ENCODE measurements at places on chromosomes 11 and 22.
A peak's percentile ranks its signal among the peaks of the same experiment; 100 is the strongest.

- DNase-seq: no peak
Observed at GRCh38 chr11:32116668-32117067, 25.8 kb downstream of the RCN1 start.

GRCh38 chr11:121460941-121461514, 8.3 kb upstream of the SORL1-AS1 start:
- no peak for DNase-seq

DNA sequence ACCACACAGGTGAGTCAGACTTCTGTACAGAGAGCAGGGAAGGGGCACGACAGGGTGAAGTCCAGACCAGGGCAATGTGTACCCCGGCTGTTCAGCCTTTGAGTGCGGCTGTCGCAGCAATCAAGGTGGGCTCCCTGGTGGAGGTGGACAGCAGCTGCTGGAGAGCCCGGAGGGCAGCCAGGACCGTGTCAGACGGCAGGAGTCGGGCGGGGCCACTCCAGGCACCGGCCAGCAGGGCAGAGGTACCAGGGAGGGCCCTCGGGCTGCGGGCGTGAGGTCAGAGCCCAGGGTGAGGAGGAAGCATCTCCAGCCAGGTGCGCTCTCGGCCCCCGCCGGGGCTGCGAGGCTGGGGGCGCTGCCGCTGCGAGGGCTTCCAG, 802 bp upstream of the PIM3 start:
- DNase-seq: peak; percentile 38

GRCh38 chr11:16596231-16596630, 142.2 kb upstream of the C11orf58 start:
- DNase-seq: no peak

GRCh38 chr11:36868380-36868779, 270.3 kb upstream of the RAG2 start:
- peak; percentile 31 for DNase-seq

- DNase-seq: no peak
Observed at GRCh38 chr11:68532727-68533369, 72.3 kb downstream of the PPP6R3 start.

- DNase-seq: no peak
Observed at GRCh38 chr22:27262361-27262760, 539.2 kb downstream of the MN1 start.

- peak; percentile 55 for DNase-seq
Observed at GRCh38 chr22:19109198-19110063, 12.8 kb downstream of the DGCR2 start.

DNA sequence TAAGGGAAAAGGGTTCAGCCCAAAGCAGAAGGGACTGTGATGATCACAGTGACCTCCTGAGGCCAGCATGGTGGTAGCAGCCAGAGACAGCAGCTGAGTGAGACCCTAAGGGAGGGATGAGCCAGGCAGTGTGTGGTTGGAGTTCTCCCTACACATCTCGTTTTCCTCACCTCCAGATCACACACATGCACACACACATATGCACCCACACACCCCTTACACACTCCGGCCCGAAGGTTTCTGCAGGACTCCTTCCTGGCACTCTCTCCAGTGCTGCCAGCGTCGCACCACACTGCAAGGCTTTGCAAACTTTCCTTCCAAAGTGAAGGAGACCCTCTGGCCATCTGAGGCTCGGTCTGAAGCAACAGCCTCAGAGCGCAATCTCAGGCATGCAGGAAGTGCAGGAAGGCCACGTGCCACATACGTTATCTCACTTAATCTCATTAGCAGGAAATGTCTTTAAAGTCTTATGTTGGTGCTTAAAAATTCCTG, 26.9 kb upstream of the TP53I11 start:
- no peak for DNase-seq

GRCh38 chr11:10019906-10020682, 273.9 kb downstream of the SBF2 start:
- DNase-seq: no peak

DNA sequence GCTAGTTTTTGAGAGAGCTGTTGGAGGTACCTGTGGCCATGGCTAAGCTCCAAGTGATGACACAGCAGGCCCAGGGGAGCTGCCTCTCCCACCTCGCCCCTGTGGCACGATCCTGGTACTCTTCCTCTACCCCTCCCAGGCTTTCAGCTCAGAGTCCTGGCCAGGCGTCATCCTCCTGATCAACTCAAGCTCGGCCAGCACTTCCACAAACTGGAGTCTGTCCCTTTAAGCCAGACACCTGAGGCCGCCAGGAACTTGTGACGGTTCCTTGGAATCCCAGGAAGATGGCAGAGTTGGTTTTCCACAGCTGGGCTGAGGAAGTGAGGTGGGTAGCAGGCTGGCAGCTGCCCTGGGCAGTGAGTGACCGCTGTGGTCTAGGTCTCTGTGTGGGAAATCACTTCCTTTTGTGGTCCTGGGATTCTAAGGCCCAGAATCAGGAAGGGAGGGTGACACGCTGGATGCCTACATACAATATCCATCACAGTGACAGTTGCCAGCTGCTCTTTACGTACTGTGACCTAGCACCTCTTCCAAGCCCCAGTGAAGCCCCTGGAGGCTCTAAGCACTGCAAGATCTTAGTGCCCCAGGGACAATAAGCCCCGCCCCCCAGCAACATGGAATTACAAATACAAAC, 3.2 kb upstream of the CST6 start:
- DNase-seq: peak; percentile 48

- no peak for DNase-seq
Observed at GRCh38 chr22:30252411-30253204, 6.0 kb upstream of the LIF start.

DNA sequence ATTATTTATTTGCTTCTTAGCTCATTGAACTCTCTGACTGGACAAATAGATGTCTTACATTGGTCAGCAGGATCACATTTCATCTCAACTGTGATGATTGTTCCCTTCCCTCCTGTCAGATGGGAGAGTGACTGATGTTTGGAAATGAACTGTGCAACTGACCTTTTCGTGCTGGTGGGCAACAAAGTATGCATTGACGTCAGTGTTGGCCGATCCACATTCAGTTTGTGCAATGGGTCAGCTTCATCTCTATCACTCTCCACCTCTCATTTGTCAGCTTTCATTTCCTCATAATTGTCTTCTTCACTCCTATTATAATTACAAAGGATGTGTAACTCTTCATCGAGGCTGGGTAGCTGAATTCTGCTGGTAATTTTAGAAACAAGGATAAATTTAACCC, 71.3 kb downstream of the PPP2R1B start:
- DNase-seq: no peak

DNA sequence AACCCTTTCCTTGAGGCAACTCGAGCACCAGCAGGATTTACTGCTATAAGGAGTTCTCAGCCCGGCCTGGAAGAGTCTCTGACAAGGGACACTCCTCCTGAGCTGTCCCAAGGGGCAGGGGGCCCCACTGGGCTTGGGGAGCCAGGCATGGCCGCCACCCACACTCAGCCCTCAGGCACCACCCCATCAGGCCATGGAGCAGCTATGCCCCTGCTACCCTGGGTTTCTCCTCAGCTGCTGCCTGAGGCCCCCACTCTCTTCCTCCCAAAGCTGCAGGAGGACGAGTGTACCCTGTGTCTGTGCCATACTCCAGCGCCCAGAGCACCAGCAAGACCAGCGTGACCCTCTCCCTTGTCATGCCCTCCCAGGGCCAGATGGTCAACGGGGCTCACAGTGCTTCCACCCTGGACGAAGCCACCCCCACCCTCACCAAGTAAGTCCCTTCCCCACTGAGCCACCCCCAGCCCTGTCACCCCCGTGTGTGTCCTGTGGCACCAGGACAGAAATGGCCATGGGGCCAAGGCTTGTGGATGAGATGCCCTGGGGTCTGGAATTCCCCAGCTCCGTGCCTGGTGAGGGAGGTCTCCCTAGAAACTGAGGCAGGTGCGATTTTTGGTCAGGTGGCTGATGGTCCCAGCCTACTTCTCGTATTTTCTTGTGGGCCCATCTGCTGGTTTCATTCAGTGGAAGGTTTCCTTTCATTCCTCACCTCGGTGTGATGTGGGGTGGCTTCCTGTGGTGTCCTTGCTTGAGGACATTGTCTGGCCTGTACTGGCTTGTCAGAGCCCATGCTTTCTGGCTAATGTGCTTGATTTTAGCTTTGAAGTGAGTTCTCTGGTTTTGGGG, 28.4 kb downstream of the TAB1 start:
- DNase-seq: no peak

- DNase-seq: no peak
Observed at GRCh38 chr11:83392556-83392955, 106.4 kb upstream of the CCDC90B start.

GRCh38 chr11:84541731-84542340, 1085.3 kb downstream of the DLG2 start:
- DNase-seq: no peak

- DNase-seq: no peak
Observed at GRCh38 chr11:134471716-134472455, 59.8 kb upstream of the B3GAT1 start.

DNA sequence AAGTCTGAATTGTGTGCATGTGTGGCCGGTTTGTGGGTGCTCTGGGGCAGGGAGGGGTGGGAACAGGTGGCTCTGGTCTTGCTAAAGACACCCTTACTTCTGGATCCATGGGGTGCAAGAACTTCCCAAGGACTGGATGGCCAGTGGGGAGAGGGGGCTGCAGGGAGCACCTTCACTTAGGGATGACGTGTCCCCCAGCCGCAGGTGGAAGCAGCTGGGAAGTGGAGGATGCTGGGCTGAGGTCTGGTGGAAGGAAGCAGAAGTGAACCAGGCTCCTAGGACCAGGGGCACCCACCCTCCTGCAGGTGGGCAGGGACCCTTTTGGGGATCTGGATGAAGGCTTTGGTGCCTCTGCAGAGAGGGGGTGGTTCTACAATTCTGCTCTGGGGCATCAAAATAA, 9.9 kb upstream of the MIEF1 start:
- DNase-seq: no peak

GRCh38 chr11:60771879-60772525, 13.1 kb upstream of the MS4A10 start:
- DNase-seq: no peak

- no peak for DNase-seq
Observed at GRCh38 chr11:124788521-124788920, 11.7 kb downstream of the MSANTD2 start.

DNA sequence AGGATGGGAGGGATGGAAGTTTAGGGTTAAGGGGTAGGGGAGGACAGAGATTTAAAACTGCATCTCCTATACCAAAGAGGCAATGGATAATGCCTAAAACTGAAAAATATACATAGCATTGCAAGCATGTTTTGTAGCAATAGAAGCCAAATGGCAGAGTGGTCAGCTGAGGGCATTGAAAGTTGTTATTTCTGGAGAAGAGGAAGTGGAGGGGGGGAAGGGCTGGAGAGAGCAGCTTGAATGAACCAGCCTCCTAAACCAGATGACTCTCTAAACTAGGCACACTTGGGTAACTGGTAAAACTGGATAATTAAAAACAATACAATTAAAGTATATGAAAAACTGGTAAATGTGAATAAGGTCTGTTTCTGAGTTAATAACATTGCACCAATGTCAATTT, 70.3 kb upstream of the TP53I11 start:
- DNase-seq: no peak

DNA sequence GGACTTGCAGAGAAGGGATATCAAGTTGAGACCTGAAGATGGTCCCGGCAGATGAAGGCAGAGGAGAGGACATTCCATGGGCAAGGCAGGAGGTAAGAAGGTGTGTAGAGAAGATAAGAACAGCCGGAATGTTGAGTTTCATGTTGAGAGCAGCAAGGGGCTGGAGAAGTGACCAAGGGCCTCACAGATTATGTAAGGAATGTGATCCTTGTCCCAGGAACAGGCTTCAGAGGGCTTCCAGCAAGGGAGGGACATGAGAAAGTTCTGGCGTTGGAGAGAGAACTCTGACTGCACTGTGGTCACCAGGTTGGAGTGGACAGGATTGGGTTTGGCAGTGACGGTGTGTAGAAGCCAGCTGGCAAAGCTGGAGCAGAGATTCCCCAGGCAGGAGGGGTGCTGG, 27.6 kb upstream of the PPFIA1 start:
- DNase-seq: no peak

DNA sequence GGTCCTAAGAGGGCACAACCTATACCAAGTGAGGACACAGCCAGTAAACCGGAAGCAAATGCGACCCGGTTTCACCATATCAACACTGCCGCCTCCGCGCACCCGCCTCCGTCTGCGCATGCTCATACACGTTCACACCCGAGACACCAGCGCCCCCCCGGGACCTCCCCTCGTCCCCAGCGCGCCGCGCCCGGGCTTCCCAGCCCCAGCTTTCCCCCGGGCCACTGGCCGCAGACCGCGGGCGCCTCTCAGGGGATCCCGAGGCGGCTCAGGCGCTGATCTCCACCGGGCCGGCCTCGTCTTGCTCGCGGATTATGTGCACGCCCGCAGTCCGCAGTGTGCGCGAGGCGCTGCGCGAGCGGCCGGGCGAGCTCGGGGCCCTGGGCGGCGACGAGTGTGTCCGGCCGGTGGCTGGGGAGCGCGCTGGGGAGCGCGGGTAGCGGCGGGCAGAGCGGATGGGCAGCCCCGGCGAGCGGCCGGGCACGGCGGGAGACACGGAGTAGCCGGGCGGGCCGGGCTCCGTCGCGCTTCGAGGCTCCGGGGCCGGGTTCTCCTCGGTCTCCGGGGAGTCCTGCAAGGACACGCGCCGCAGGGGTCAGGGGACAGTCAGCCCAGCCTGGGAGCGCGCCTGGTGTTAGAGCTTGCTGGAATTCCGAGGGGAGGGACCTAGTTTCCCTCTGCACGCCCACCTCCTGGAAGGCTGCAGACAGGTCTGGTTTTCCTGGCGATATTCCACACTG, 2.0 kb downstream of the HEPN1 start:
- DNase-seq: peak; percentile 43

DNA sequence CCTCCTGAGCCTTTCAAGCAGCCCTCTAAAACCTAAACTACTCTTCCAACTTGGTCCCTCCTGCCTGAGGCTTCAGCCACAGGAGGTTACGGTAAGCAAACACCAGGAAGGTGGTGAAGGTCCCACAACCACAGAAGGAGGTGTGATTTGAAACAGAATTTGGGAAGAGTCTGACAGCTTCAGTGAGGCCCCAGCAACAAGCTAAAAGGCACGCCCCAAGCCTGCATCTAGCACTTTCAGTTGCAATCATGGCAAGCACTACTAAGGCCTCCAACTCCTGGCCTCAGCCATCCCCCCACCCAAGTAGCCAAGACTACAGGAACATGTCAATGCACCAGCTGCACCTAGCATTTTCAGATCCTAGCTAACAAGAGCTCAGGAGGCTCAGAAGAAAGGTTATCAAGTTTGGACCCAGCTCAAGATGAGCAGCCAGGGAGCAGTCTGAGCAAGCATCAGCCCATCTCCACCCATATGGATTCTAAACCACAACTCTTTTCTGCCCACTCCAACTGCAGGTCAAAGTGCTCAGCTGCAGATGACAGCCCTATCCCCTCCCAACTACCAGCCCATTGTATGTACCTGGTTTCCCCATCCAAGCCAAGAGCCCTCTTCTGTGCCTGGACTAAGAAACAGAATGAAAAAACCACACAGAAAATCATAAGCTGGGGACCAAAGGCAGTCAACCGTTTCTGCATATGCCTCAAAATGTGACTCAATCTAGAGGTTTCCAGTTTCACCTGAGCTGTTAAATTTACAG, 10.4 kb upstream of the AHNAK start:
- no peak for DNase-seq

- no peak for DNase-seq
Observed at GRCh38 chr11:121451178-121451985, 732 bp upstream of the SORL1 start.

- DNase-seq: peak; percentile 90
Observed at GRCh38 chr22:38317995-38318715, 922 bp upstream of the CSNK1E start.
